Activated CD4-positive, alpha-beta memory T cell treated with anti-CD3 and anti-CD28 coated beads, Interleukin-2, amount 10 ng/mL, durations not matched to agents 7 days and 5 days (primary cell): ENCODE measurements at places on chromosomes 12 and 14. TPM values are rescaled to one million over a fixed set of nuclear protein-coding genes. Genes with fewer than 3 reads are reported as not detected.

ITGA5 gene
- total RNA-seq = 102 TPM

DNA sequence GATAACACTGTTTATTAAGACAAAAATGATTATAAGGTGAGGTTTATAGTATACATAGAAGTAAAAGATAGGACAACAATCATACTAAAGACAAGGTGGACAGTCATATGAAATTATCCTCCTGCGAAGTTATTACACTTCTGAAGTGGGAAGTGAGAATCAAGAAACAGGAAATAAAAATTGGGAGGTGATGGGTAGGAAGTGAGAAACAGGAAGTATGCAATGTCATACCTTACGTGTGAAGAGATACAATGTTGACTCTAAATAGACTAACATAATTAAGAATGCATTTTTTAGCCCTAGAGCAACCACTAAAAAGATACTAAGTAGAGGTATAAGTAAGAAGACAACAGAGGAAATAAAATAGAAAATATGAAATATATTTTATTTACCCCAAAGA, 43.7 kb downstream of the GRIN2B start:
- no peak for DNase-seq

- DNase-seq = no peak
These were observed 17.7 kb downstream of the SMCO2 start for GRCh38 chr12:27464220-27464554.

TRHDE gene
- total RNA-seq = not detected

GRCh38 chr12:77374673-77375072, 309.3 kb upstream of the E2F7 start:
- no peak for DNase-seq

DNA sequence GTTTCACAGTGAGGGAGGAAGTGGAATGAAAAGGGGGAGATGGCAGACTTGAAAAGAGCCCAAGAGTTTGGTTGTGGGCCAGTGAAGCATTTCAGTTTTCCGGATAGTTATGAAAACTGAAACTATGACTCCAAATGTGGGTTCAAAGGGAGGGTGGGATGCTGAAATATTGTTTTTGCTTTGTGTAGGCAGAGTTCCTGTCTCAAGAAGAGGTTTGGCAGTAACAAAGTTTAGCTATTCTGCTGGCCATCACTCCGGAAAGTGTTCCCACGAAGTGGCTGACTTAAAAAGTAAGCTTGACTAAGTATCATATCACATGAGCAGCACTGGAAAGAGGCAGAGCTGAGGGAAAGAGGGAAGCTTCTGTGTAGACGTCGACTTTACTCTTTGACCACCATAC, 85.2 kb downstream of the CAND1 start:
- no peak for DNase-seq

RDH5 gene
- 10.5 TPM for total RNA-seq

DNA sequence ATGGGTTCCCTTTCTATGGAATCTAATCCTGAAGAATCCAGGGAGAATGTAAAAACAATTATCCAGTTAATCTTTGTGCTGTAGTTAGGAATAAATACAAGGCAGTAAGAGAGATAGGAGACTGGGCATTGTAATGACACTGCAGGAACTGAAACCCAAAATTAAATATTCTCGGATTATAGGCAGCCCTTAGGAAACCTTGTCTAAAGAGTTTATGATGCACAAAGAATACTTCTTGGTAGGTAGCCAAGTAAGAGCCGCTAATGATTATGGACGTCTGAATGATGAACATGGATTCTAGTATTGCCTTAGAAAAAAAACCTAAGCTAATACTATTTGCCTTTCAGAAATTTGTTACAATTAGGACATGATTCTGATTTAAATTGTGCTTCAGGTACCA, 165.4 kb upstream of the LRIG3 start:
- no peak for DNase-seq

DNA sequence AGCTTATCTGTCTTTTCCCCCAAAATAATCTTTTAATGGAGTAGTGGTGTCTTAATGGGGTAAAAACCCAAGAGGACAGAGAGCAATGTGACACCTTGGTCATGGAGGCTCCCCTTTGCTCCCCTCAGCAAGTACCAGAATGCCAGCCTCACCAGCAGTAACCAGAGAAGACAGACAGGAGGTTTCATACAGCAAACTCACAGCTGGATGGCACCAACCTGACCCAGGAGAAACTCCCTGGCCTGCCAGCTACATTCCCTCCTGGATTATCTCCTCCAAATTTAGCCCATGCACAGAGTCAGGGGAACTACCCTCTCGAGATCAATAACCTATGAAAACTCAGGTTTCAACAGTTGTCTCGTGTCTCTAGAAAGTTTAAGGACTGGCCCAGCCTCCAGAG, 15.9 kb downstream of the BHLHE41 start:
- DNase-seq = no peak

DNA sequence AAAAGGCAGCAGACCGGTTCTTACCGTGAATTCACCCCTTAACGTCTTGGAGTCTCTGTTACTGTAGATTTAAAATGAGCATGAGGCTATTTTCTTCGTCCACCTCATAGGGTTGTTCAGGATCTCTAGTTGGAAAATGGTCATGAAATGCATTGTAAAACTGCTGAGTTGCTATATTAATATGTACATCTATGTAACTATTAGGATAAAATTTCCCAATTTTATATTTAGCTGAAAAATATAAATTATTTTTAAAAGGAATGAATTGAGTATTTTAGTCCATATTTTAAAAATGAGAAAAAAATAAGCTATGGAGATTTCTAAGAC, 272.7 kb downstream of the ALG10B start:
- no peak for DNase-seq

- no peak for DNase-seq
These were observed 54.0 kb upstream of the PDE3A start for GRCh38 chr12:20314328-20314727.

OR6C70 gene
- not detected for total RNA-seq

VDR gene
- total RNA-seq = 62.9 TPM

GRCh38 chr14:21807975-21808374, 134.4 kb upstream of the OR4E1 start:
- no peak for DNase-seq

DNA sequence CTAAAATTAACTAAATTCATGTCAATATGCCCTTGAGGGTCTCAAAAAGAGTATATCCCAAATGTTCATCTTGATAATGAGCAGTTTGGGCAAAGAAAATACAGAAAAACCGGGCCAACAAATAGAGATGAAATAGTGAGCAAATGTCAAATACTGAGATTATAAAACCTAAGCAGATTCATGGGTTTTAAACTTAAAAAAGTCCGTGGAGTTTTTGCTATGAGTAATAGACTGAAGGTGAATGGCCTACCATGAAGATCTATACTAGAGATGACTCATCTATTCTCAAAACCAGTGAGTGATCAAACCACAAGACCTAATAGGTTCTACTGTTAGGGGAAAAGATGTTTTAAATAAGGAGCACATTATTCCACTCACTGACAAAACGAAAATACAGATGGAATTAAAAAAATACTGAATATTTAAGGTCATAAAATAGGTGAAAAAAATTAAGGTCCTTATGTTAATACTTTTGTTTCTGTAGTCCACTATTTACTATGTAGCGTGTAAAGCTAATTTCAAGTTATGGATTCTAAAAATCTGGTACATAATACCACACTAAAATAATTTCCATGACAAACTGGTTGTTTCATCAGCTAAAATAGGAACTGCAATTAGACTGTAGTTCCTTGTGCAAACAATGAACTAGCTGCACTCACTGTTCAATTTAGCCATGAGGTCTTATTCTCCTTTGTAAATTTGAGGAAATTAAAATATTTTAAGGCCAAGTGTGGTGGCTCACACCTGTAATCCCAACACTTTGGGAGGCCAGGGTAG, 5.0 kb downstream of the HNRNPC start:
- DNase-seq = no peak

GRCh38 chr14:56905282-56905681, 95.0 kb upstream of the OTX2 start:
- no peak for DNase-seq
